CD8-positive, alpha-beta T cell (primary cell): ENCODE measurements at places on chromosomes 12 and 14.

DNA sequence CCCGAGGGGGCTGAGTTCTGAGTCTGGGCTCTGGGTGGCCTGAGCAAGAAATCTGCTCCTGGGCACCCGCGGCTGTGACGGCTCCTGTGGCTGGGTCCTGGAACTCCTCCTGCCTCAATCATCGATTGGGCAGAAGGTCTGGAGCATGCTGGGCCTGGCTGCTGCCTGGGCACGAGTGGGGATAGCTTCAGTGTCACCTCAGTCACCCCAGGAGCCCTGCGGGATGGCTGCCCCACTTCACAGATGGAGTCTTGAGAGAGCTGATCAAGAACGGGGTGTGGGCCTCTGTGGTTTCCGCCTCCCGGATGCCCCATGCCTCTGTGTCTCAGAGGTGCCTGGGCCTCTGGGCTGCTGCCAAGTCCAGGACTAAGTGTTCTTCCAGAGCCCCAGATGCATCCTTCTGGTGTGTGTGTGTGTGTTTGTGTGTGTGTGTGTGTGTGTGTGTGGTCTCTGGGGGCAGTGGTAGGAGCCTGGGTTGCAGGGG, 185.6 kb upstream of the C14orf180 start:
- peak; percentile 53 for DNase-seq

GRCh38 chr14:22644305-22644635, at the start of gene OR6J1:
OR6J1 (minus strand) TSS chr14:22644352; CDS start chr14:22634811, 9,541 bp downstream.
- DNase-seq: no peak

GRCh38 chr12:9114946-9115345, 773 bp downstream of the A2M start:
- no peak for DNase-seq

DNA sequence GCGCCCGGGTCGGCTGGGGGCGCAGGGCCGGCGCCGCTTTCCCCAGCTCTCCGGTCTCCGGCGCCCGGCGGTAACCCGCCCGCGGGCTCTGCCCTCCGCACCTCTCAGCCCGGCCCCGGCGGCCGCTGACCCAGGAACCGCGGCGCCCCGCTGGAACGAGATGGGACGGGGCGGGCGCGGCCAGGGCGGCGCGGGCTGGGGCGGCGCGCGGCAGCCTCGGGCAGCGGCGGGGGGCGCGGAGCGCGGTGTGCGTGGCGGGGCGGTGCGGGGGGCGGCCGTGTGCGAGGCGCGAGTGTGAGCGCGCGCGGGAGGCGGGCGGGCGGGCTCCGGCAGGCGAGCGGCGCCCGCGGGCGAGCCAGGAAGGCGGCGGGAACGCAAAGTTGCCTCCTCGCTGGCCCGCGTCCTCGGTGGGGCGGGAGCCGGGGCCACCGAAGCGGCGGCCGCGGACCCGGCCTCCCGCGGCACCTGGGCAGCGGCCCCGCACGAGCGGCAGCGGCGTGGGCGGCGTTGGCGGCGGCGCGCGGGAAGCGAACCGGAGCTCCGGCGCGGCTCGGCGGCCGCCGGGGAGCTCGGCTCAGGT, 671 bp upstream of the DIO3 start:
- DNase-seq: no peak

- no peak for DNase-seq
Measured at GRCh38 chr14:54555651-54556050, 11.3 kb upstream of the SAMD4A start.

DNA sequence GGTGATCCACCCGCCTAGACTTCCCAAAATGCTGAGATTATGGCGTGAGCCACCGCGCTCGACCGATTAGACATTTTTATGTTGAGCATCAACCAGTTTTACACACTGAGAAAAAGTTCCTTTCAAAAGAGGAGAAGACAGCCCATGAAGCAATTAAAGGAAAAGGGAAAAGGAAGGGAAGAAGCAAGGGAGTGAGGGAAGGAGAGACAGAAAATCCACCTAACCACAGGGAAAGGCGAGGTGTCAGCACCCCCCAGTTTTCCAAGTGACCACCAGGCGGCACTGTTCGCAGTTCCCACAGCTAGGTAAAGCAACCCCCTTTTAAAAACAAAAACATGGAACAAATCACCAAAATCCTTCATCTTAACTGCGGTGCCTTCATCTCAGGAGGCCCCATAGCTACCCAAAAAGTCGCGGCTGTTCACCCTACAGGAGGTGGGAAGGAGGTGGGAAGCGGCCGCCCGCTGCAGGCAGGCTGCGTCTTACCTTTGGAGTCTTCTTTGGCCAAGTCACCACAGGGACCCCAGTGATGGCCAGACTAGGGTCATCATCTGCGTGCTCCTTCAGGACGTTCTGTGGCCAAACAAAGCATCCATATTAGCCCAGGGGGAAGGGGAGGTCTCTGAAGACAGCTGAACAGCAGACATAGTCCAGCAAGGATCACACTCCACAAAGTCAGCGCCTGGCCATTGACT, 86.6 kb downstream of the KDM2B start:
- DNase-seq: peak; percentile 67

GRCh38 chr14:65791191-65791981, 378.9 kb downstream of the FUT8 start:
- DNase-seq: no peak

- DNase-seq: no peak
Measured at GRCh38 chr12:66359300-66359699, 57.0 kb downstream of the HELB start.

DNA sequence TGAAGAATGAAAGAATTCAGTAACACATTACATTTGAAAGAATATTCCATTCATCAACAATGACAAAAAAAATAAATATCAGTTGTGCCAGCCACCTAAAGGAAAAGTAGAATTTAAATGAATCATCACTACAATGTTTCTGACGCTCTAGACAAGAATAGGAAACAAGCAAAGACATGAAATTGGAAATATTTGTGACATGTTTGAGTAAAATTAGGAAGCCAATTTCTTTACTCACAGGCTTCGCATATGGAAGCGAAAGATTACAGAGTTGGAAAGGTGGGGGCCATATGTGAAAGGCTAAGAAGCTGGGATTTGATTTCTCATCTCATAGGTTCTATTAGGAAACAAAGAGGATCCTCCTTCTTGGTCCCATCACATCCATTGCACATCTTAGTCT, 279.0 kb downstream of the IPO8 start:
- no peak for DNase-seq

DNA sequence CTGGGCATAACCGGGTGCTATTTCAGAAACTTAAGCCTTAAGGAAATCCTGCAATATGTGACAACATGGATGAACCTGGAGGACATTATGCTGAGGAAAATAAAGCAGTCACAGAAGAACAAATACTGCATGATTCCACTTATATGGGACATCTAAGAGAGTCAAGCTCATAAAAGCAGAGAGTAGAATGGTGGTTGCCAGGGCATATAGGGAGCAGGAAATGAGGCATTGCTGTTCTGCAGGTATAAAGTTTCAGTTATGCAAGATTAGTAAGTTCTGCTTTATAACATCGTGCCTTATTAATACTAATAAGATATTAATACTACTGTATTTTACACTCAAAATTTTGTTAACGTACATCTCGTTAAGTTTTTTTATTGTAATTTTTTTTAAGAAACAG, 124.2 kb upstream of the ATF1 start:
- DNase-seq: no peak

GRCh38 chr14:24892497-24893051, 157.4 kb downstream of the STXBP6 start:
- DNase-seq: no peak

- DNase-seq: no peak
Measured at GRCh38 chr12:132710043-132710404, 618 bp upstream of the PGAM5 start.

DNA sequence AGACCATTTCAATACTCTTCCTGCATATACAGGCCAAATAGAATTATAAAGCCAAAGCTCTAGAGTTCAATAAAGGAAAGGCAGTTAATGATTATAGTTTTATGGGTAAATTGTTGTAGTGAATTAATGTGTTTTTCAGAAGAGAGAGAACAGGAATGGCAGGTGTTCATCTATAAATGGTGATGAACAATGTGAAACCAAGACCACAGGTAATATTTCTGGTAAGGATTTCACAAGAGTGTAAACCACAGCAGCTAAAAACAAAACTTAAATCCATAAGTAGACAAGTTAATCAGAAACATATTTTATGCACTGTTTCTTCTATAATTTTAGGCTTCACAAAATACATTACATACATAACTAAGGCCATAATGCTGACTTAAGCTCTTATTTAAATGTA, 204.4 kb downstream of the SYT1 start:
- no peak for DNase-seq

DNA sequence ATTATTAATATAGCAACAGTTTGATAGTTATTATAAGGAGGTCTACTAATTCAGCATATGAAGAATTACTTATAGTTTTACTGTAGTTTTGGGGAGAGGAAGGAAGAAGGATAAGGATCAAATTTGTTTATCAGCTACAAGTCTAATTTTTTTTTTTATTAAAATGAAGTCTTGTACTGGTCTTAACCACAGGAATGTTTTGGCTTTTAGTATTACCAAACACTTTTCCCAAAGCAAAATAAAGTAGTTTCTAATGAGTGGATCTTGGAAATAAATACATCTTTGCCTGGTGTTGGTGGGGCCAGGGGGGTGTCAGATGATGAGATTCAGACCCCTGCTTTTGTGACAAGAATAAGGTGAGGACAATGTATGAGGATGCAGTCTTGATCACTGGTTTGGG, 57.2 kb upstream of the ZDHHC17 start:
- DNase-seq: no peak

- DNase-seq: peak; percentile 74
Measured at GRCh38 chr12:44875954-44876543, at the start of gene NELL2. NELL2 (minus strand) TSS chr12:44876315; CDS start chr12:44875869, 446 bp downstream.

- DNase-seq: no peak
Measured at GRCh38 chr14:50410071-50410470, 13.4 kb upstream of the CDKL1 start.

GRCh38 chr12:106147956-106148355, 9.2 kb upstream of the NUAK1 start:
- no peak for DNase-seq

GRCh38 chr12:104909761-104910160, 48.3 kb downstream of the SLC41A2 start:
- no peak for DNase-seq

- DNase-seq: no peak
Measured at GRCh38 chr12:52618216-52618615, at the start of gene KRT73. KRT73 (minus strand) TSS chr12:52618559; CDS start chr12:52618524, 35 bp downstream.

DNA sequence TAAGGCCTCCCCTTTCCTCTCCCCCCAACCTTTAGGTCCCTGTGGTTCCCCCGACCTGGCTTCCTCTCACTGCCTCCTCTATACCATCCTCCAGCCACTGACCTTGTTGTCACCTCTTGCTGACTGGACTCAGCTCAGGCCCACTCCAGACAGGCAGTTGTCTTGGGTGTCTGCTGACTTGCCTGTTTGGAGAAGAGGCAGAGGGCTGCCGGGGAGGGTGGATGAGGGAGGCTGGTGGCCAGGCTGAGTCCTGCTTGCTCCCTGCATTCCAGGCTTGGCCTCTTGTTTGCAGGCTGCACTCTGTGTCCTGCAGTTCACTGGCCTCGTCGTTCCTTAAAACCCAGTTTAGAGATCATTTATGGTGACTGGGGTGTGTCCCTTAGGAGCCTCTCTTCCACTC, 31.0 kb upstream of the RD3L start:
- DNase-seq: no peak

DNA sequence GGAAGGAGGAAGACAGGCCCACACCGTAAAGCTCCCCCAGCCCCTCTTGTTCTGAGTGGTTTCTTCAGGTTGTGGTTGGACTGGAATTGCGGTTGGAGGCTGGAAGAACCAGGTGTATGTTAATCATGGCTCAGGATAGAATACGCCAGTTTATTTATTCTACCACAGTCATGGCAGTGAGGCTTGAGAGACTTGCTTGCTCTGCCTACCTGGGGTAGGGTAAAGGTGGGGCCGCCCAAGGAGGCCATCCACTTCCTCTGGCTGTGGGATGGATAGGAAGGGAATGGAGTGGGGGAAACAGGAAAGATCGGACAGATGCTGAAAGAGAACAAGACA, 8.1 kb downstream of the SHMT2 start:
- no peak for DNase-seq

- no peak for DNase-seq
Measured at GRCh38 chr12:125453751-125454150, 388.5 kb downstream of the AACS start.

GRCh38 chr14:93185349-93185720, 218 bp downstream of the LYSET start:
- no peak for DNase-seq

GRCh38 chr14:20679907-20680306, 4.5 kb upstream of the RNASE4 start:
- DNase-seq: no peak

- DNase-seq: no peak
Measured at GRCh38 chr14:68331991-68332390, 460.9 kb downstream of the ZFP36L1 start.

DNA sequence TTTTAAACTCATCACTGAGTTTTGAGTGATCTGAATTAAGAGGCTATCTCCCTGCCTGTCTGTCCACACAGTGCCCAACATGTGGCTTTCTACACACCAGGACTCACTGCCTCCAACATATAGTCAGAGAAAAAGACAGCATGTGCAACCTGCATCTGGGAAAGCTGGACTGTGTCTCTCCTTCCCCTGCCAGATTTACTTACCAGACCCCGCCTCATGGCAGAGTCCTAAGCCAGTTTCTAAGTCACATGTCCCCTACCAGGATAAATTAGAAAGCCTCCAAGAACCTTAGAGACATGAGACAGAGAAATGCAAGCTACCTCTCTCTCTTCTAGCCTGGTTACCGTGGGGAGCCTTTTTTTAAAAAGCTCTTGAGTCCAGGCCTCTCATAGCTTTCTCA, 2.7 kb upstream of the HDAC7 start:
- DNase-seq: no peak

DNA sequence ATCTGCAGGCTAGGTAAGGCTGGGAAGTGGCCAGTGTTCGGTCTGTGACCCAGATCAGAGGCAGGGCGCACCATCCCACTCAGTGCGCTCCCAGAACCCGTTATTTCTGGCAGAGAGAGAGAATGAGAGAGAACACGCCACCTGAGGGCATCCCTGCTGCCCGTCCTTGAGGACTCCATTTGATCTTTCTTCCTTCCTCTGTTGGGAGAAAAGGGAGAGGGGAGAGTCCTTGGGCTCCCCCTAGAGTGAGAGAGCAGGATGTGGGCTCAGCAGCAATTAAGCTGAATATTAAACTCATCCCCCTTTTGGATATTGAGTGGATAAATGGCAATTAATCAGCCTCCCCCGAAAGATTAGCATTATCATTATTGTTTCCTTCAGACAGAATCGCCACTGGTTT, 70.6 kb downstream of the IFT43 start:
- no peak for DNase-seq

GRCh38 chr14:72444701-72445100, 449.2 kb downstream of the DPF3 start:
- DNase-seq: no peak

DNA sequence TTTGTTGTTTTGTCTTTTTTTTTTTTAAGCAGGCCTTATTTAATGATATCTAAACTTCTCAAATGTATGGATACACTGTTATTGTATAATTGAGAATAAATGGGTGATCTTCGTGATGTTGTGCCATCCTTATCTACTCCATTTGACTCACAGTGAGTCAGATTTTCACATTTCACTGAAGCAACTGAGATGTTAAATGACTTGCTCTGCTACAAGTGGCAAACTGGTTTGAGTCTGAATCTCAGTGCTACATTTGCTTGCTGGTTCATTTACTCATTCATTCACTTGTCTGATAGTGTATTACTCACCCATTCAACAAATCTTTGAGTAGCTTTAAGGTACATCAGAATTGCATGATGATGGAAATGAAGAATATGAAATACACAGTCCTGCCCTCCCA, 2.6 kb downstream of the KIAA0586 start:
- no peak for DNase-seq
